ENCODE measurements at places on chromosomes 11 and 22.

GRCh38 chr11:47552566-47553405 is at the start of gene CELF1:
TSS of gene CELF1 (minus strand) at chr11:47553132. CDS start at chr11:47499523, 53,609 bp downstream.
- peak; percentile 88 for DNase-seq

DNA sequence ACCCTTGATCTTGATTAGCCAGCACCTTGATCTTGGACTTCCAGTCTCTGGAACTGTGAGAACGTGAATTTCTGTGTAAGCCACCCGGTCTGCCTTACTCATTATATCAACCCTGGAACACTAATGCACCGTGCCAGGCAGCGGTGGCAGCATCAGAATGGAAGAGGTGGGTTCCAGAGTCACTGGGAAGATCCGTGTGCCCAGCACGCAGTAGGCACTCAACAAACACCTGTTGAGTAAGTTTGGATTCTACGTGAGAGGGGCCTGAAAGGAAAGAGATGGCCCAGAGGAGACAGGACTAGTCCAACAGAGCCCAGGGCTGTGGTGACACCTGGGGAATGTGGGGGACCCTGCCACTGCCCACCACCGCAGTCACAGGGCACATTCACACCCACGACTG is 6.6 kb upstream of the UPK3A start:
- DNase-seq: no peak

- no peak for DNase-seq
Measured at GRCh38 chr11:94557992-94558391, 9.2 kb upstream of the PIWIL4 start.

- no peak for DNase-seq
Measured at GRCh38 chr11:118002010-118002540, 15.9 kb downstream of the IL10RA start.

- DNase-seq: no peak
Measured at GRCh38 chr11:223026-223789, 12.9 kb downstream of the SIRT3 start.

DNA sequence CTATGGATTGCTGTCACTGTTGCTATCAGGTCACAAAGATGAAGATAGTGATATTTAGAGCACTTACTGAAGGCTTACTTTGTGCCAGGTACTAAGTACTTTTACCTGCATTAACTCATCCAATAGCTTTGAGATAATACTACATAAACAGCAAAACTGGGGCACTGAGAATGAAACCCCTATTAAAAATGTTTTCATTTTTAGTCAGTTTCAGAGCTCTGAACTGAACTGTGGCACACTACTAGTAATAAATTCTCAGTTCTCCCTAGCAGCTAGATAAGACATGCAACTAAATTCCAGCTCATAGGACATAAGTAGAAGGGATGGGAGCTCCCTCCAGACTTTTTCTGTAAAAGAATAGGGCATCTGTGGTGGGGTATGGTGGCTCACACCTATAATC is 24.0 kb downstream of the ARFGAP3 start:
- DNase-seq: no peak

- no peak for DNase-seq
Measured at GRCh38 chr11:102733232-102733875, 8.6 kb upstream of the MMP8 start.

GRCh38 chr11:90947930-90948329 is 725.1 kb upstream of the CHORDC1 start:
- DNase-seq: no peak

DNA sequence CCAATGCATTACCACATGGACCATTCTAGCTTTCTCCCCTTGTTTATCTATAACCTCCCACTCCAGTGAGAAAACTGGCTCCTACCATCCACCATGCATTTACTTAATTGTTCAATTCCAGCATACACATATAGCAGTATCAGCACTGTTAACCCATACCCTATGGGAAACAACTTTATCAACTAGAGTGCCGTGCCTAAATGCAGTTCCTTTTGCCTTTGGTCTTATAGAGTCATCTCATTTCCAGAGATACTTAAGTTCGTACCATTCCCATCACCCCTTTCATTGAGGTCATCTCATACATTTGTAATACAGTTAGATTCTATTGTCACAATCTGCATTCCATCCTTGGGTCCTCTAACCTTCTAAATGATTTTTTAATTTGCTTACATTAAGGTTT is 86.9 kb downstream of the PARVA start:
- DNase-seq: no peak

- DNase-seq: no peak
Measured at GRCh38 chr22:33047744-33048143, 10.4 kb downstream of the SYN3 start.

DNA sequence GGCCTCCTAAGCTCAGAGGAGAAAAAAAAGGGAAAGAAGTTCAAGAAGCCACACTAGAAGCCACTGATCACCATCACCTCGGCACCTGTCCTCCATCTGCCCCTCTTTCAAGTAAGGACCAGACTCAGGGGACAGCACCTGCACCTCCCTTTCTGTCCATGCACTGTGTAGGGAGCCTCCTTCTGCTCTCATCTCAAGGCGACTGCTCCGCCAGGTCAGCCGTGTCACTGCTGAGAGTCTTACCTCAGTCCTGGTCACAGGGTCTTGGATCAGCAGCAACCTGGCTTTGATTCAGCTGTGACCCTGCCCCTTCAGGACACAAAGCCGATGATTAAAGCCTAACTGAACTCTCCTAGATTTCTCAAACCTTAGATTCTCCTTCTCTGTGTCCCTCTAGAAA is 101.5 kb downstream of the ZNF280B start:
- no peak for DNase-seq

GRCh38 chr22:23306438-23306921 is 126.2 kb downstream of the BCR start:
- DNase-seq: no peak

GRCh38 chr11:103897160-103897936 is 139.1 kb upstream of the DDI1 start:
- no peak for DNase-seq

GRCh38 chr11:4677948-4678347 is 19.7 kb downstream of the OR51E2 start:
- peak; percentile 37 for DNase-seq

GRCh38 chr11:128765571-128766549 is 72.0 kb downstream of the FLI1 start:
- DNase-seq: no peak

DNA sequence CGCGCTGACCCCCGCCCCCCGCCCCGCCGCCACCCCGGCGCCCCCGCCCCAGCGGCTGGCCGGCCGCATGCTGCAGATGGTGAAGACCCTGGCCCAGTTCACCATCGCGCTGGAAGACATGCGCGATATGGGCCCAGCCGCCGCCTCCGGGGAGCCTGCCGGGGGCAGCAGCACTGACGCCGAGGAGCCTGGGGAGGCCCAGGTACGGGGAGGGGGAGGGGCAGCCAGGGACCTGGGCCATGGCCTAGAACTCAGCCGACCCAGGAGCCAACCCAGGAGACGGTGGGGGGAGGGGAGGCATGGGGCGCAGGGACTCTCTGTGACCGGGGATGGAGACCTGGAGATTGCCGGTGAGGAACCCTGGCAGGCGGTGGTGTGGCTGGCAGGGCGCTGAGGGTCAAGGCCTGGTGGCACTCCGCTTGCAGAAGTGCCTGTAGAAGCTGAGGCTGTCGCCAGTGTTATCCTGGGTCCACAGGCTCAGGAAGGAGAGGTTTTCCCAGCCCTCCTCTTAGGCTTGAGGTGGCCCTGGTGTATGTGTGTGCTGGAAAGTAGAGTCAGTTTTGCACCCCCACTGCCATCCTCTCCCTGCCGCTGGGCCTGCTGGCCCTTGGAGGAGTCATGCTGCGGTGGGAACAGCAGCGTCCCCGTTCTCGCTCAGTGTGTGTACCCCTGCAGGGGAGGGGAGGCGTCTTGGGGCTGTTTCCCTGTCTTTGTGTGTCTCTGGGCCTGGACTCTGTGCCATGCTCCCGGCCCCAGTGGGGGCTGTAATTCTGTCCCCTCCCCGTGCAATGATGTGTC is 32.9 kb upstream of the RELT start:
- peak; percentile 17 for DNase-seq

GRCh38 chr11:79404325-79404724 is 36.5 kb downstream of the TENM4 start:
- DNase-seq: no peak

GRCh38 chr11:7964261-7964660 is 986 bp downstream of the NLRP10 start:
- DNase-seq: no peak

DNA sequence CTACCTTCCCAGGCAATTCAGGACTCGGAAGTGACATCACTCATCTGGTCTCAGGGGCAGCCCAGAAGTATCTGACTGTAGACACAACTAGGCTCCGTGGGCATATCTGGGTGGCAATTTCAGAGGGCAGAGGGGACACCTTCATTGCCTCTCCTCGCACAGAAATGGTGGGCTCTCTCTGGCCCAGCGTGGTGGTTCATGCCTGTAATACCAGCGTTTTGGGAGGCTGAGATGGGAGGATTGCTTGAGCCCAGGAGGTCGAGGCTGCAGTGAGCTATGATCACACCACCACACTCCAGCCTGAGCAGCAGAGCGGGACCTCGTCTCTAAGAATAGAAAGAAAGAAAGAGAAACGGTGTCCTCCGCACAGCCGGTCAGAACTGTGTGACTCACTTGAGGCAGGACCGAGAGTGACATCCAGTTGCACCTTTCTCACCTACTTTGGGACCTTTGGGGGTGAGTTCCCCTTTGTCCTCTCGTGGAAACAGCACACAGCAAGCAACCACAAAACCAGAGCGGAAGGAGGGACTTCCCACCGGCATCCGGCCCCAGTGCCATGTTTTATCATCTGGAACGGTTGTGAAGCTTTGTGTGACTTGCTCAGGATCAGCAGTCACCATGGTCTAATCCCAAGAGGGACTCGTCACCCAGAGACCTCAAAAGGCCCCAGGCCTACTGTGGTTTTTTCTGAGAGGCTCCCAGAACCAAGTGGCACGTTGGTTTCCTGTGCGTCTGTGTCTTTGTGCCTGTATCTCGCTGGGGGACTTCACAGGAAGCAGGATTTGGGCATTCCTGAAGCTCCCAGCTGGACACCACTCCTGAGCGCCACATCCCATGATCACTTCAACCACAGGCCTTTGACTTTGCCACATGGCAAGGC is 38.4 kb upstream of the EMID1 start:
- no peak for DNase-seq

GRCh38 chr22:22346401-22347107 is 102.0 kb downstream of the VPREB1 start:
- no peak for DNase-seq

DNA sequence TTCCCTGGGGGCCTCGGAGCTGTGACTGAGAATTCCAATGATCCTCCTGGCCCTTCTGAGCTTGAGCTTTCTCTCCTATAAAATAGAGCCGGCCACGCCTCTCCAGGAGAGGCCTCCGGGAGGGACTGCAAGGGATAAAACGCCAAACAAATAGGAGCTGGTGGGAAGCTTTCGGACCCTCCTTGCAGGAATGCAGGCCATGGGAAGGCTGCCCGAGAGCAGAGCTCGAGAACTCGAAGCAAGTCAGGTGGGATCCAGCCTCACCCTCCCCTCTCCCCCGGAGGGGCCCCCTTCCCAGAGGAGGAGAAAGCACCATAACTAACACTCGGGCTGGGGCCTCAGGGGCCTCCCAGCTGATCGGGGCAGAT is 34.6 kb downstream of the FLRT1 start:
- no peak for DNase-seq

- no peak for DNase-seq
Measured at GRCh38 chr11:71153005-71153390, 99.4 kb downstream of the SHANK2 start.

DNA sequence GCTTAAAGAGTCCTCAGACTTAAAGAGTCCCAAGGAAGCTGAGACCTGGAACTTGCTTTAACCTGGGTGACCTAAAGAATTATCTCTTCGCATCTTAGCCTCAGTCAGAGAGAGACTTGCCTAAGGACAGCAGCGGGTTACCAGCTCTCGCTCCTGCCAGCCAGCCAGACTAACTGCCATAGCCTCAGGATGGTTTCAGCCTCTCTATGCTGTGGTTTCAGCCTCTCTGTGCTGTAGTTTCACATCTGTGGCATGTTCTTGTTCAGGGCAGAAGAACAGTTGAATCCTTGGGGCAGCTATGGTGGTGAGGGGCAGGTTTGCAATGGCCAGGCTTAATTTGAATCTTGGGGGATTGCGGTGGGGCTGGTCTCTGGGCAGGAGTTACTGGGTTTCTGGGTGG is 2.3 kb downstream of the FRMD8 start:
- no peak for DNase-seq

- DNase-seq: no peak
Measured at GRCh38 chr11:111099028-111099713, 146.4 kb upstream of the POU2AF2 start.

- no peak for DNase-seq
Measured at GRCh38 chr22:35782504-35782903, 64.8 kb downstream of the APOL5 start.

DNA sequence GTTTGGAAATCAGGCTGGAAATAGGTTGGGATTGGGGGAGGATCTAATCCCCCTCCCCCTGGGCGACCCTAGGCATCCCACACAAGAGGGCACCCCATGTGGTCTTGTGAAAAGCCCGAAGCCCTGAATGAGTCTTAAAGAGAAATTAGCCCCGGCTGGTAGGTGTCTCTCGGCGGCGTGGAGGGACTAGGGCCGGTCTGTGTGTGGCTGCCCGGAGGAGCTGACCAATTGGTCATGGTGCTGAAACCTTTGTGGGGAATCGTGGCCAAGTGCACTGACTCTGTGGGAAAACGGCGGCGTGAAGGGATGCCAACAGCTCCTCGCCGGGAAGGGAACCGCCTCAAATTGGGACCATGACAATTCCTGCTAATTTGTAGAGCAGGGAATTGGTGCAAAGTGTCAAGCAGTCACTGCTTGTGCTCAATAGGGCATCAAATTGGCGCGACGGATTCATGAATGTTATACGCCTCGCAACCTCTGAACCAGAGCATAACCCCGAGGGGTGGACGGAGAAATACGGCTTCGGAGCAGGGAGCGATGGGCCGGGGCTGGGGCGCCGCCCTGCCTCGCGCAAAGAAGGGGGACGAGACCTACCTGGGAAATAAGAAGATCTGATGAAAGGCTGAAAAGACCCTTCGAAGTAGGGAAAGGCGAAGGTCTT is 1.5 kb downstream of the DBX1 start:
- no peak for DNase-seq

DNA sequence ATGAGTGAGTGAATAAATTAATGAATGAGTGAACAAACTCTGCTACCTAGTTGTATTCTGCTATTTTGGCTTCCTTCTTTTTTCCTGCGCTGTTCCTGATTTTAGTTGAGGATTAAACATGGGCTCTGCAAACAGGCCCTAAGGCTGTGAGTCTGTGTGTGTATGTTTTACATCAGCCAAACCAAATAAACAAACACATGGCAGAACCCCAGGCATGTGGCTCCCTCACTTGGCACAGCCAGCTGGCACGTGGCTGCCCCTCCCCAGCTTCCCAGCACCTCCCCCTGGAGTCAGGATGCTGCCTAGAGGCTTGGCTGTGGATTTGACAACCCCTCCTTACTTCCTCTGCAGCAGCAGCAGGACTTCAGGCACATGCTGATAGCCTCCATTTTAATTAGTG is 593.2 kb downstream of the INSC start:
- peak; percentile 62 for DNase-seq

GRCh38 chr22:42437488-42438292 is 5.5 kb upstream of the NFAM1 start:
- peak; percentile 71 for DNase-seq

GRCh38 chr11:111360150-111361043 is 18.7 kb downstream of the POU2AF1 start:
- DNase-seq: no peak

- DNase-seq: no peak
Measured at GRCh38 chr11:17876827-17877226, 136.0 kb downstream of the SERGEF start.
